ENCODE measurements at places on chromosomes 5 and 9. TPM values are rescaled to one million over a fixed set of nuclear protein-coding genes. Genes with fewer than 3 reads are reported as not detected.

- DNase-seq: no peak
These were observed 687.1 kb downstream of the TLE1 start for GRCh38 chr9:81002242-81002641.

- DNase-seq: no peak
These were observed 1293.9 kb upstream of the CDH6 start for GRCh38 chr5:29899583-29899982.

- DNase-seq: no peak
These were observed 6.7 kb downstream of the ADRB2 start for GRCh38 chr5:148833122-148833521.

GRCh38 chr9:104927912-104928740 is at the start of gene ABCA1:
Gene ABCA1 (minus strand): TSS chr9:104928155. CDS start chr9:104903679, 24,476 bp downstream.
- peak; percentile 95 for DNase-seq

The SRD5A1 gene
- 3.4 TPM for total RNA-seq

GRCh38 chr9:84304166-84304565 is 36.4 kb downstream of the SLC28A3 start:
- no peak for DNase-seq

- peak; percentile 26 for DNase-seq
These were observed 208.0 kb downstream of the PAPPA start for GRCh38 chr9:116361547-116361946.

- no peak for DNase-seq
These were observed 21.6 kb upstream of the ANGPTL2 start for GRCh38 chr9:127143920-127144465.

The CNTNAP3 gene
- 11.5 TPM for total RNA-seq

All from thyroid gland (tissue), 4 donors.